ENCODE measurements at places on chromosomes 12 and 14.

GRCh38 chr14:71733210-71733883, 198.9 kb upstream of the RGS6 start:
- DNase-seq: peak; percentile 68

DNA sequence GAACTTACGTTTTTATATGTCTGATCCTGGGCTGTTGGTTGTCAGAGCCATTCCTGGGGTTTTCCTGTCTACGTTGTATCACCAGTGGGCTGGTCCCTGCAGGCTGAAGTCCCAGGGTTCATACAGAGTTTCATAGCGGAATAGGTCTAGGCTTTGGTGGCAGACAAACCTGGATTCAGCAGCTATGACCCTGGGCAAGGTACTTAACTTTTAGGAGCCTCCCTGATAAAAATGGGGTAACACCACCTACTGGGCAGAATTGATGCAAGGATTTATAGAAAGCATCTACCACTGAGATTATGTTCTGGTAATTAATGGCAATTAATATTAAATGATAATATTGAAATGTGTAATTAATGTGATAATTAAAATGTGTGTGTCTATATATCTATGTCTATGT, 141.2 kb downstream of the SYNE2 start:
- DNase-seq: peak; percentile 13

GRCh38 chr12:175250-175649, 38.7 kb downstream of the SLC6A12 start:
- no peak for DNase-seq

DNA sequence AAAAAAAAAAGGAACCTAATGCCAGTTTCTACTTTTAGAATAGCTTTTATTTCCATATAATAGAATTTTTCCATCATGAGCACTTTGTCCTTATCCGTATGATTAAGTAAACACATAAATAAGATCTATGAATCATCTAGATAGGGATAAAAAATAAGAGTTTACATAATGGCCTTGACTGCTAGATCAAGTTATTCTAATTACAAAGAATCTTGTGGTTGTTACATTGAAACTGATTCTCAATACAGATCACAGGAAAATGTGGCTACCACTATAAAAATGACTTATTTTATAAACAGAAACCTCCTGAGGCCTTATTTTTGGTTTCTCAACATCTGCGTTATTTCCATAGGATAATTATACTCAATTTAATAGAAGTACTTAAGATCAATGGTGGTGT, 34.4 kb upstream of the NDUFA12 start:
- DNase-seq: no peak

DNA sequence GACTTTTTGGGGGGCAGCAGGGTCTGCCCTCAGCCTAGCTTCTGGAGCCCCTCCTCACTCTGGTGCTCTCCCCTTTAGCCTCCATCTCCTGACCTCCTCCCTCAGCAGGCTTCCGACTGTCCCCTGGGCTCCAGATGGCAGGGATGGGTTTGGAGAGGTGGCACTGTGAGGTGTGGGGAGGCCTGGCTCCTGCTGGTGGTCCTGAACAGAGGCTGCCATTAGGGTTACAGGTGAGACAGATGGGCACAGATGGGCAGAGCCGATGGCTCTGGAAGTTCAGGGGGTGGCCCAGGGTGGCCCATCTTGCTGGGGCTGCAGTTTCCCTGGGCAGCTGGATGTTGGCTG, 68.5 kb upstream of the BEGAIN start:
- DNase-seq: no peak

- peak; percentile 6 for DNase-seq
Observed at GRCh38 chr12:103768467-103769123, 72.4 kb downstream of the NT5DC3 start.

- no peak for DNase-seq
Observed at GRCh38 chr14:35229792-35230089, 62.4 kb upstream of the PSMA6 start.

GRCh38 chr14:96584199-96584906, 82.2 kb downstream of the PAPOLA start:
- DNase-seq: peak; percentile 10

- no peak for DNase-seq
Observed at GRCh38 chr12:59937148-59937547, 341.3 kb downstream of the SLC16A7 start.

GRCh38 chr12:6264402-6265037, 46.0 kb upstream of the PLEKHG6 start:
- DNase-seq: no peak

DNA sequence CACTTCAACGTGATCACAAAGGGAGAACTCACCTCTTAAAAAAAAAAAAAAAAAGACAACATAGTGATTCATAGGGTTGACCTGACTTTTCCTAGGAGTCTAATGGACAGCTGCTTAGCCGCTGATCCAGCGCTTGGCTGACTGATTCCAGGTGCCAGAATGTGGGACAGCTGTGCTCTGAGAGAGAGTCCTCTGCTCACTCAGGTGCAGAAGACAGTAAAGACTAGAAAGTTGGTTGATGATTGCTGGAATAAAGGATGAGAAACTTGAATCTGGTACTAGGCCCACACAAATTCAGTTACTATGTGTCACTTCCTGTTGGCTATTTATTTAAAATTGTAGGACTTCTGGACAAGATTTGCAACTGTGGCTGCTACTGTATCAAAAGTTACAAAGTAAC, 229.4 kb downstream of the CHST11 start:
- peak; percentile 47 for DNase-seq

GRCh38 chr14:22801716-22802115, 13.5 kb downstream of the SLC7A7 start:
- no peak for DNase-seq

- no peak for DNase-seq
Observed at GRCh38 chr14:21054123-21054767, 3.4 kb upstream of the RNASE8 start.

- DNase-seq: no peak
Observed at GRCh38 chr14:87698481-87698880, 294.5 kb downstream of the GALC start.

DNA sequence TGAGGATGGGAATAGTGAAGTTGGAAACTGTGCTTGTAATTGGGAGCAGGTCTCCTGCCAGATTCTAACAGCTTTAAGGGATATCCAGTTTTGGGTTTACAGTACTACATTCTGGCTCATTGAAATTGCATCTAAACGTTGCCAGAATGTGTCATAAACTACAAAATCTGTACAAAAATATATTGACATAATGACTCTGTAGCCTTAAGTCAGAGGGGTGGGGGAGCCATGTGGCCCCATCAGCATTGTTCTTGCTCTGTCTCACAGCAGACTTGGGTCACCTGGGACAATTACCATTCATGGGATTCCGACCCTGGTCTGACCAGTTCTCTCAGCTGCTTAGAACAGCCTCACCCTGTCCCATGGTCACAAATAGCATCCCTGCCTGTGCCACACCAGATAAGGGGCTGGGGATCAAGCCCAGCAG, 43.3 kb upstream of the MED13L start:
- no peak for DNase-seq

DNA sequence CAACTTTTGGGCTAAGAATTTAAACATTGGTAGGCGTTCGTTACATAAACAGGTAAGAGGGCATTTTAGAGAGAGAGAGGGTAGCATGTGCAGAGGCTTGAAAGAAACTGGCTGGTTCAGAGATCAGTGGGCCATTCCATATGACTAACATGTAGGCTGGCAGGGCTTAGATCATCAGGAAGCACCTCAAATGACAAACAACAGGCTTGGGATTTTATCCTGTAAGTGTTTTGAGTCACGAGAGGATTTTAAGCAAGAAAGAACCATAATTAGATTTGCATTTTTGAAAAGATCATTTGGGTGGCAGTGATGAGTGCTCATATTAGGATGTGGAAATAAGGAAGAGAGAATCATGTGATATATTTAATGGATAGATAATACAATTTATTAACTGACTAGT, 8.7 kb upstream of the PLEKHA5 start:
- DNase-seq: no peak

DNA sequence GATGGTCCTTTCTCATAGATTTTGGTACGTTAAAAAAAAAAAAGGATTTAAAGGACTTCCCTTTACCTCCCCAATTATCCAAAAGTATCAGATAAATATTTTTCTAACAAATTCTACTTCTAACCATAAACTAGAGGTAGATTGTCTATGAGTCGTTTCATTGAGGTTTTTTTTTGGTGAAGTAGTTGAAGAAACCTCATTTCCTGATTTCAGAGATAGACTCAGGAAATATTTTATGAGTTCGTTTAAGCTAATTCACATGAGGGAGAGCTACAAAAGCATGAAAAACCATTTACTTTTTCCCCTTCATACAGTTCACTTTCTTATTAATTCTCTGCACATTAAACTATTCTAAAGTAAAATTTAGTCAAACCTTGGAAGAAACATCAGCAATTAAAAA, 112.5 kb downstream of the RALGAPA1 start:
- no peak for DNase-seq

DNA sequence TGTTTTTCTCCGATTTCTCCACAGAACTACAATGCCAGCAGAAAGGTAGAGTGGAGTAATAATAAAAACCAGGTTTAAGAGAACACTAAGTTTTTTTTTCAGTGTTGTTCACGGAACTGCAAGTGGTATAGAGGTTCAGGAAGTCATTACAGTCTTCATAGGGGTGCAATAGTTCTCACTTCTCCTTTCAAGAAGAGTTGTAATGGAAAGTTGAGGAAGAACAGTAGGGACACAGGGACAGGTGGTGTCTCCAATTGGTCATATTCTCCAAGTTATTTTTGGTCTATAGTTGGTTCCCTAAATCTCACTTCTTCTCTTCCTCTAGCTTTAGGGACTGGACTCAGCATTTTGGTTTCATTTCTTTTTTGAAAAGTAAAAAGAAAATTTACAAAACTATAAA, 894.0 kb downstream of the NRXN3 start:
- DNase-seq: no peak

GRCh38 chr12:6375269-6376078, at the start of gene SCNN1A:
Gene SCNN1A, minus strand, starts transcription at chr12:6375563. Its CDS starts 780 bp downstream, at chr12:6374783.
- no peak for DNase-seq

DNA sequence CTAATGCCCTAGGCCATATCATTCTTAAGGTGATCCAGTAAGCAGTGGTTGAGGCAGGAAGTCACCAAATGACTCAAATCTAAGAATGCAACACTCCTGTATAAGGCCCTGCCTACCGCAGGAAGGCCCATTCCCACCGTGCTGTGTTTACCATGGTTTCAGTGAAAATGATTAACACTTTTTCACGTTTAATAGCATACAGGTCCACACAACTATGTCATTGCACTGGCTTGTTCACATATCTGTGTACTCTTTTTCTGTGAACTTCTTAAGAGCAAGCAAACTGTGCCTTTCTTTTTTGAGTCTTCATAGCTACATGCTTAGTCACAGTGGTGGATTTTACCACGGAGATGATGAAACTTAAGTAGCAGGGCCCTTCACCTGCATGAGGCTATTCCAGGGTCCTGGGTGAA, 214.9 kb downstream of the CNTN1 start:
- no peak for DNase-seq

DNA sequence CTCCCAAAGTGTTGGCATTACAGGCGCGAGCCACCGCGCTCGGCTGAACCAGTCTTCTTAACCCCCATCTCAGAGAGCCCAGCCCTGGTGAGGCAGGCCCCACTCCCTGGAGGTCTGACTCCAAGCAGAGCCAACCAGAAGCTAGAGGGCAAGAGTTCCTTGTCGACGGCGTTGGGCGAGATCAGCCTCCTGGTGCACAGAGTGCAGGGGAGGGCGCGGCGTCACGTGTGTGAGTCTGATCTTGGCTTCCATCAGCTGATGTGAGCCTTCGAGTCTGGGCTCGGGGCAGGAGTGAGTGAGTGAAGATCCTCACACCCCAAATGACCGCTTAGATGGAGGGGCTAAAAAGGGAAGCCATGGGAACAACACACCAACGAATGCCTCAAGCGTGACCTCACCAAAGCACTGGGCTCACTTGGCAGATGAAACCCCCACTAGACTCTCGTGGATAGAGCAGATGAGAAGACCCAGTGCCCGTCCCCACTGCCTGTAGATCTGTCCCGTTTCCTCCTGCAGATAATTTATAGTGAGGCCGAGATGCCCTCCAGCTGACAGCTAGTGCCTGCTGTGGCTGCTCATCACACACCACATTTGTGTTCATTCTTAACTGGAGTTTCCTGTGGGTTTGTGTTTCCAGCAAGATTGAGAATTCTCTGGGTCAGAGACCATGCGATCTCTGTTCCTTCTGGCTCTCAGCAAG, 28.6 kb upstream of the ADGRD1 start:
- DNase-seq: no peak

- peak; percentile 71 for DNase-seq
Observed at GRCh38 chr12:12896260-12896659, 4.9 kb downstream of the GPRC5A start.

DNA sequence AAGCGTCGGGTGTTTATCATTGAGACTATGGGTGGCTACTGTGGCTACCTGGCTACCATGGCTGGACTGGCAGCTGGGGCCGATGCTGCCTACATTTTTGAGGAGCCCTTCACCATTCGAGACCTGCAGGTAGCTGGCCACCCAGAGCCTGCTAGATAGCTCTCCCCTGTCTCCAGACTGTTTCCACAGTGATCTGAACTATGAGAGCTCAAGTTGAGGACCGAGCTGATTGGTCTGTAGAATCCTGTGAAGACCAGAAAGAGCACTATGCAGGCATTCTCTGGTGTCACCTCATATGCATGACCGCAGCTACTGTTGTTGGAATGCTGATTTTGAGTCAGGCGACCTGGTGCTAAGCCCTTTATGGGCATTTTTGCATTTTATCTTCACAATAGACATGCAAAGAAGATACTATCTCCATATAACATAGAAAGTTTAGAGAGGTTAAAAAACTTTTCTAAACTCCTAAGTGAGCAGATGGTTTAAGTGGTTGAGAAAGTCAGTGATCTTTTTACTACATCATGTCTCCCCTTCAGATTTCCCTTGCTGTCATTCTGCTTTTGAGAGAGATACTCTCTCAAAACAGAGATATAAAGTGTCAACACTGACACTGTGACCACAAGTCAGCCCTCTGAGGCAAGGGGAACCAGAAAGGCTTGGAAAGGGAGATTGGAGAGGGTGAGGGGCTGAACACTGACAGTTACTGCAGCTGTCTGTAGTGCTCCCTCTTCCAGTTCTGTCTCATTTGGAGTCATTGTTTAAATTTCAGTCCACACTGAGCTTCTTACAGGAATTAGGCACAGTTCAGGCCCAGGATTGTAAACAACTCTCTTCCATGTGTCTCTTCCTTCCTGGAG, 14.3 kb downstream of the ASB8 start:
- no peak for DNase-seq

DNA sequence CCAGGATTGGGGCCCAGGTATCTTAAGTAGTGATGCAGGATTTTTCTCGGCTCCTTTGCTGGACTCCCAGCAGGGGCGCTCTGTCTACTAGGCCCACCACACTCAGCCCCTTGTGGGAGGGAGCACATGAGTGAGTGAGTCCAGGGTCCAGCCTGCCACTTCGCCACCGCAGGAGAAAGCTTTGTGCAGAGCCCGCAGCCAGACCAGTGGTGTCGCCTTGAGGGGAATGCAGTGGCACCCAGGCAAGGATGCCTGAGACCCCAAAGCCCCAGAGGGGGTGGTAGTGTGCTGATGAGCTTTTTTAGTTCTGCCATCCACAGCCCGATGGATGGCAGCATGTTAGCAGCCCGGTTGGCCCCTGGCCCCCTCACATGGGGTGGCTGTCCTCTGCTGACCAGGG, 5.4 kb upstream of the MRPS35 start:
- no peak for DNase-seq

- no peak for DNase-seq
Observed at GRCh38 chr12:122483969-122484368, 16.8 kb downstream of the ZCCHC8 start.
